ENCODE measurements at places on chromosomes 2 and 18. TPM values are rescaled to one million over a fixed set of nuclear protein-coding genes. Genes with fewer than 3 reads are reported as not detected.

DNA sequence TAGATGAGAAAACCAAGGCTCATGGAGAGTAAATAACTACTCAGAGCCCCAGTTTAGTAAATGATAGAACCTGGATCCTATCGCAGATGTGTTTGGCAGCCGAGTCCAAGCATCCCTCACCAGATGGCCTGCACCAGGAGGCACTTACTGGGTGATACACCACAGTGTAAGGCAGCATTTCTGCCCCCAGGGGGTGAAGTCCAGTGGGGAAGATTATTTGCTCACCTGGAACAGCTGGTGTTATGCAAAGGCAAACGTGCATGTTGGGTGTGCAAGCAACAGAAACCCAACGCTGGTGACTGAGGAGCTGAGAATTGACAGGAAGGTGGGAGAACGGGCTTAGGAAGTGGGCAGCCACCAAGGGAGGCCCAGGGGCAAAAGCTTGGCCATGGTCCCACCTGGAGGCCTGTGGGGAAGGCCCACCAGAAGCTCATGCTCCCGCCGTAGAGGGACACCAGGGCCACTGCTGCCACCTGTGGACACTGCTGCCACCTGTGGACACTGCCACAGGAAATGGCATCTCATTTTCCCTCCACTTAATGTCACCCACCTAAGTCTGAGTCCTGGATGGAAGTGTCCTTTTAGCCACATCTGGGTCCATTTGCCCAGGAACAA is 100.6 kb downstream of the TFCP2L1 start:
- DNase-seq, result no peak

GRCh38 chr2:238915596-238915995 is 67.7 kb downstream of the TWIST2 start:
- no peak for DNase-seq

DNA sequence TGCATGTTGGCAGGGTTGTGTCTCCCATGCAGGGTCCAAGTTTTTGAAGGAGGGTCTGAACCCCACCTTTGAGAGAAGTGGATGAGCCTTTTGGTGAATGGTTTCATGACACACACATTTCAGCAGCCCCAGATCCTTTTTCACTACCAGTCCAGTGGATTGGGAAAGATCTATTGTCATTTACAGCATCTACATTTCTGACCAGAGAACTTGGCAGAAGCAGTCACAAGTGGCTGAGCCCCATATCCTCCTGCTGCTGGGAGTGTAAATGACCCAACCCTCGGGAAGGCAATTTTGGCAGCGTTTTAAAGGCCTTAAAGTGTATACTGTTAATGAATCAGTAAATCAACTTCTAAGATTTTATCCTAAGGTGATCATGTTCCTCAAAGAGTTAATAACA is 174.1 kb upstream of the RASGRP3 start:
- DNase-seq, result no peak

Gene UBE2E3
- polyA plus RNA-seq, result 55.0 TPM

DNA sequence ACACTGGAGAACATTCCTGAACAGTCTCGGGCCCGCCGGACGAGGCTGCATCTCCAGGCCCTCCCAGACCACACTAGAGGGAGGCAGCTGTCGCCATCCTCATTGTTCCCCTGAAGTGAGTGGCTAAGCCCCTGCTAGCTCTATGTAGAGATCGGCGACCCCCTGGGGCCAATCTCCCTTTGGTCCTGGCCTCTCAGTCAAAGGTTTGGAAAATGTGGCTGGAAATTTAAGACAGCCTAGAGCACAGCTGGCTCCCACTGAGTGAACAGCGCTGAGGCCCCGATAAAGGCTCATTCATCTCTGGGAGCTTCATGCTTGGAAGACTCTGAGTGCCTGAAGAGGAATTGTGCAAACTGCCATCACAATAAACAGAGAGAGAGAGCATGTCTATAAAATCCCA is 360.3 kb downstream of the CLIP4 start:
- DNase-seq, result no peak
